NCI-H187 treated with DMSO at 0.1 percent for 48 hours (cell line): ENCODE measurements at places on chromosomes 2 and 18.

DNA sequence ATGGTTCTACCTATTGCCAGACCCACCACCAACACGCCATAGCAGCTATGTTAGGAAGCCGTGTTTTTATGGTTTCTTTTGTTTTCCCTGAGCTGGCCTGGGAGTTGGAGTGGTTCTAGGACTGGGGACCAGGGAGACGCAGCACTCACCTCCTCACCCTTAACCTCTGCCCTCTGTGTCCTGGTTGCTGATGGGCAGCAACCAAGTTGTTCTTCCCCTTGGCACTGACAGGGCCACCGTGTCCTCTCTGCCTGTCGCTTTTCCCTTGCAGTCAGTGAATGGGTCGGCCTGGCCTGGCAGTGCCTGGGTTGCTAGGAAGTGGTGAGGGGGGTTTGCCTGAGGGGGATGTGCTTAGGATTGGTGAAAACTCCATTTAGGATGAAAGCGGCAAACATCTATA lies 197.1 kb upstream of the GATA6 start:
- DNase-seq: no peak

GRCh38 chr2:40310303-40310702 lies 141.6 kb downstream of the SLC8A1 start:
- DNase-seq: no peak

DNA sequence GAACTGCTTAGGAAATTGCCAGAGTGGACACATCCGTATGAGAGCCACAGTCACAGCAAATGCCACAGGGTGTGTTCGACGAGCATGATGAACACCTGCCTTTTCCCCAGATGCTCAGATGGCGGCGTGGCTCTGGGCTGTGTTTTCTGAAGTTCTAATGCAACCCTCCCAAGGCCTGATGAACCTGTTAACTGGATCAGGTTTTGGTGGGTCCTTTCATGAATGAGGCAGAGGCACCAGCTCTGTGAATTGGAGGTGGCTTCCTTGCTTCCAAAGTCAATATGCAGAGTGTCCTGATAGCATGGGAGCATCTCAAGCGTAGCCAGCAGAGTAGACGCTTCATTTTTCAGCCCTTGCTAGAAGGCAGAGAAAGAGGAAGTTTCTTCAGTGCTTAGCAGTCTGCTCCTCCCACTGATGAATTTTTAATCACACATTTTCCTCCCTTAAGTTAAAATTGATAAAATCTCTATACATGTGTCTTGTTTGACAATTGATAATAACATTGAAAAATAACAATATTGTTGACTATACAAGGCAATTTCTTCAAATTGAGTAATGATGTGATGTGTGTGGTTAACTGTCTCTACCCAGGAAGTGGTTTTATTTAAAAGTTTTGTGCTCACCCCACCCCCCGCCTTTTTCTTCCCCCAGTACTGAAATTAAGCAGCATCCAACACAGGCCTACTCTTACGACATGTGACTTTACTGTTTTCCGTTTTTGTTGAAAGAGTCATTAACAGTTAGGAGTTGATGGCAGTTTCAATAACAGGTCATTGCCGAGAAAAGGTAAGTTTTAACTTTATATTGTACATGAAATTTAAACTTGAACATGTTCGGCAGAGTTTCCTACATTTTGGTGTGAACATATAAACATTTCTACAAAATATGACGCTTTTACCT lies at the start of gene ARHGAP15:
TSS of gene ARHGAP15 (plus strand) at position 739 of the 900 bp plus-strand sequence.
- peak; percentile 18 for DNase-seq

DNA sequence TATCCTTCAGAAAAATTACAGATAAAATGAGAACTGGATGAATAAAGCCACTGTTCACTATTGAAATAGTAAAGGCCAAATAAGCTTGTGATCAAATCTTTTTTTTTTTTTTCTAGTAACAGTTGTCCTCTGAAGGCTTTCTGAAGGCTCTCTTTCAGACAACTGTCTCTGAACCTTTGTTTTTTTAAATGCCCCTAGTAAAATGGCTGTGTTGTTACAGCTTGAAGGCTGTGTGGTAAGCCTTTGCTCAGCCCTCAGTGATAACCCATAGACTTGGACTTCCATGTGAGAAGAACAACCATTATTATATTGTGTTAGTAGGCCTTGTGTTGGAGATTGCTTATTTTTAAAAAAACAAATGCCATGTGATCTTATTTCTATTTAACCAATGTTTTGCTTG lies 17.6 kb downstream of the FMNL2 start:
- no peak for DNase-seq

GRCh38 chr18:13006531-13007247 lies 15.5 kb downstream of the CEP192 start:
- no peak for DNase-seq

- no peak for DNase-seq
Observed at GRCh38 chr18:23177433-23178072, 42.3 kb downstream of the CABLES1 start.

GRCh38 chr2:153360239-153360638 lies 118.3 kb downstream of the RPRM start:
- DNase-seq: no peak

DNA sequence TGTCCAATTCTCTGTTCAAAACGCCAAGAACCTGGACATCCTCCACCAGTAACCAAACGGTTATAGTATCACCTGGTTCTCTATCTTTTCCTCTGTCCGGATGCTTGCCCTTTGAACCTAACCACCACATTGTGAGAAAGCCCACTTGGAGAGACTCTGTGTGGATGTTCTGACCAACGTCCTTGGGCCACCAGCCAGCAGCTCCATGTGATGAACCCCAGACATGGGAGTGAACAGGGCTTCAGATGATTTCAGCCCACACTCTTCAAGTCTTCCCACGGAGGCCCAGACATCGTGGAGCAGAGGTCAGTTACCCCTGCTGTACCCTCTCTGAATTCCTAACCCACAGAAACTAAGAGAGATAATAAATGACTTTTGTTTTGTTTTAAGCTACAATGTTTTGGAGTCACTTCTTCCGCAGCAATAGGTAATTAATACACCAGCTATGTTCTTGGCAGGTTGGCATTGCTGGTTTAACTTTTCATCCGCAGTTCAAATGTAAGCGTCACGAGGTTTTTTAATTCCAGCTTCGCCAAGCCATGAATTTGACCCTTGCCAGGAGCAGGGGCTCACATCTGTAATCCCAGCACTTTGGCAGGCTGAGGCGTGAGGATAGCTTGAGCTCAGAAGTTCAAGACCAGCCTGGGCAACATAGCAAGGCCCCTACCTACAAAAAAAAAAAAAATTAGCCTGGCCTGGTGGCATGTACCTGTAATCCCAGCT lies 36.1 kb upstream of the ZNF532 start:
- DNase-seq: no peak

GRCh38 chr2:175049661-175050060 lies 44.5 kb upstream of the CHN1 start:
- no peak for DNase-seq

- DNase-seq: no peak
Observed at GRCh38 chr2:237536617-237537016, 29.8 kb upstream of the PRLH start.

GRCh38 chr2:47616506-47616905 lies 166.4 kb upstream of the MSH6 start:
- no peak for DNase-seq

GRCh38 chr2:215431778-215432758 lies 3.8 kb downstream of the FN1 start:
- DNase-seq: no peak

- DNase-seq: no peak
Observed at GRCh38 chr18:32167980-32168730, 21.7 kb upstream of the MEP1B start.

DNA sequence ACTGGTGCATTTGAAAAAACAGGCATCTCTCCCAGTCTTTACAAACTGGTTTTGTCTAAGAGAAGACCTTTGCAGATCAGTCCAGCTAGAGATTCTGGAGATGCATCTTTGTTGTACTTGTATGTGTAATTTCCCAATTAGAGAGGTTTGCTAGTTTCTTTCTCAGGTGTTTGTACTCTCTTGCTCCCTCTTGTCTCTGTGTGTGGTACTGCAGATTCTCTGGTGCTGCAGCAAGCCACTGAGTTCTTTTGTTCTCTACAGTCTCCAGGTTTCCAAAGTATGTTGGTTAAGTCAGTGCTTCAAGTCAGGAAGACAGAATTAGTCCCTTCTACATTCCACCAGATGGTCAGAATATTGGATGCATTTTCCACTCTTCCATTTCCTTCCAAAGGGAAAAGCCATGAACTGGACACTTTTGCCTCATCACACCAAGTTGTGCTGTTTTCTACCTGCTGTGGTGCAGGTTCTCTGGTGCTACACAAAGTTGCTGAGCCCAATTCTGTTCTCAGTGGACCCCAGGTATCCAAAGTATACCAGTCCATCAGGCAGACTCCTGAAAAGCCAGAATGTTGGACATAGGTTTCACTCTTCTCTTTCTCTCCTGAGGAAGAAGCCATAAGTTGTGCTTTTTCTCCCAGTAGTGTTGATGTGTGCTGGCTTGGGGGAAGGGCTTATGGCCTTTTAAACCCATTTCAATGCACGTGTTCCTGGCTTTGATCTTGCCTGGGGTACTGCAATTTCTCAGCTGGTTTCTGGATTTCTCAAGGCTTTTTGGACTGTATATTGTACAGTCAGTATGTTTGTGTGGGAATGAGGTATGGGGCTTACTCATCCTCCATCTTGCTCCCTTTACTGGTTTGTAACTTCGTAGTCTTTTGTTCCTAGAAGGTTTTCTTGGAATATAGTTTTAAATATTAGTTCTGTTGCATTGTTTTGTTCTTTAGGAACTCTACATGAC lies 29.8 kb downstream of the EPC2 start:
- DNase-seq: peak; percentile 3

DNA sequence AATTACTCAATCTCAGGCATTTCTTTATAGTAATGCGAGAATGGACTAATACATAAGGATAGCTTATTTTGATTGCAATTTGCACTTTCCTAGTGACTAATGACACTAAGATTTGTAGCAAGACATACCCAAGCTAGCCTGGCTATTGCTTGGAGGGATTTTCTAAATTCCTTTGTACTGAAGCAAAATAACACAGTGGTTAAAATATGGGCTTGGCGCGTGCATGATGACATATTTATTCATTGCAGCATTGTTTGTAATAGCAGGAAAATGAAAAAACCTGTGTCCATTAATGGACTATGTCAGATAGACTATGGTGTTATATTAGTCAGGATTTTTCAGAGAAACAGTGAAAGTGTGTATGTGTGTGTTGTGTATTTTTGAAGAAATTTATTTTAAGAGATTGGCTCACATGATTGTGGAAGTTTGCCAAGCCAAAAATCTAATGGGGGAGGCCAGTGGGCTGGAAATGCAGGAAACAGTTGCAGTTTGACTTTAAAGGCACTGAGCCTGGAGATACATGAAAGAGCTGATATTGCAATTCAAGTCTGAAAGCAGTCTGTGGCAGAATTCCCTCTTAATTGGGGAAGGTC lies 16.7 kb upstream of the LAPTM4A start:
- DNase-seq: no peak

GRCh38 chr2:177325554-177325953 lies 61.0 kb upstream of the NFE2L2 start:
- no peak for DNase-seq

GRCh38 chr2:196987298-196987648 lies 60.8 kb upstream of the PGAP1 start:
- no peak for DNase-seq

GRCh38 chr18:75211626-75211952 lies 992 bp downstream of the TSHZ1 start:
- no peak for DNase-seq

GRCh38 chr18:6542296-6542695 lies 127.6 kb upstream of the L3MBTL4 start:
- no peak for DNase-seq

DNA sequence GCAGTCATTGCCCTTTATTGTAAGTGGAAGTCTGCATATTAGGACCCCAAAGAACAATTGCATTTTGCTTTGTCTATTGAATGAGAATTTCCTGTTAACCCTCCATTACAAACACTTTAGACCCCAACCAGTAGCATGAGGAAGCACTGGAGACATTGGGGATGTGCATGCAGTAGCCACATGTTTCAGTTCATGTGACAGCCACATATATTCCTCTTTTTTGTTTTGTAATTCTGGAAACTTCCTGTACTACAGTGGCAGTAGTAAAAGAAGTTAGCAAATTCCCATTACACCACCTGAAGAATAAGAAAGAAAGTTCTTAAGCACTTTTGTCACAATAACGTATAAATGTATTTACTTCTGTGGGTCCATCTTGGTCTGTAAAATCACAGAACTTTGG lies 281.1 kb upstream of the SLC14A2 start:
- DNase-seq: no peak

- no peak for DNase-seq
Observed at GRCh38 chr18:79385326-79385707, 10.4 kb upstream of the NFATC1 start.

GRCh38 chr2:198164843-198165242 lies 360.4 kb downstream of the PLCL1 start:
- DNase-seq: no peak

- no peak for DNase-seq
Observed at GRCh38 chr2:23249348-23249747, 135.6 kb upstream of the KLHL29 start.

DNA sequence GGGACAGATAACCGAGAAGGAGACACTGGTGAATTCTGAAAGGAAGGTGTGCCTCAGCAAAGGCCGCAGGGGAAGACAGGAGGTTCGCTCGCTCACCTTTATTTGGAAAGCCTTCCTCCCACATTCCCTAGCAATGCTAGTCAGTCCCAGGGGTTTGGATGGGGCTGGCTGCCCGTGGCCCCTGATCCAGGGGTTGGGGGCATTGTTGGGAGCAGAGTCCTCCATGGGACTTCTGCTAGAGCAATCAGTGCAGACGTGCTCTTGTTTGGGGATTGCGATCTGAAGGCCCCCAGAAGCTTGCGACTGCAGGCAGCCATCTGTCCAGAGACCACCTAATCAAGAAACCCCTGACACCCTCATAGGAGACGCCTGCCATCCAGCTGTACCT lies 6.0 kb upstream of the CYP27C1 start:
- no peak for DNase-seq

GRCh38 chr2:27316655-27317412 lies 6.1 kb downstream of the MPV17 start:
- DNase-seq: no peak

DNA sequence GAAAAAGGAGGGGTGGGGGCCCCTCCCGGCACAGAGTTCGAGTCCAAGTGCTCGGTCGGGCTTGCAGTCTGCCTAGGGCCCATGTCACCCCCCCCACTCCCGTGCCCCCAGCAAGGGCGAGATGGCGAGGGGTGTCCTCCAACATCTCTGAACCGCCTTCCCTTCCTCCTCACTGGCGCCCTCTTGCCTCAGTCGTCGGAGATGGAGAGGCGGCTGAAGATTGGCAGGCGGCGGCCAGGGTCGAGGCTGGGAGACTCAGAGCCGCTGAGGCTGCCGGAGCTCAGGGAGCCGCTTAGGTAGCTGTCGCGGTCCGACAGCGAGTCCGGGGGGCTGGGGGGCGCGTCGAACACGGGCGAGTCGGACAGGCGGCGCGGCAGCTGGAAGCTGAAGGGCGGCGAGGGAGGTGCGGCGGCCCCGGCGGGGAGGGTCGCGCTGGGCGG lies 2.3 kb downstream of the ZFP36L2 start:
- DNase-seq: no peak
